HAP-1 (cell line): ENCODE measurements at places on chromosomes 12 and 14.

- no peak for DNase-seq
These were observed 6.1 kb upstream of the TEP1 start for GRCh38 chr14:20419419-20419818.

DNA sequence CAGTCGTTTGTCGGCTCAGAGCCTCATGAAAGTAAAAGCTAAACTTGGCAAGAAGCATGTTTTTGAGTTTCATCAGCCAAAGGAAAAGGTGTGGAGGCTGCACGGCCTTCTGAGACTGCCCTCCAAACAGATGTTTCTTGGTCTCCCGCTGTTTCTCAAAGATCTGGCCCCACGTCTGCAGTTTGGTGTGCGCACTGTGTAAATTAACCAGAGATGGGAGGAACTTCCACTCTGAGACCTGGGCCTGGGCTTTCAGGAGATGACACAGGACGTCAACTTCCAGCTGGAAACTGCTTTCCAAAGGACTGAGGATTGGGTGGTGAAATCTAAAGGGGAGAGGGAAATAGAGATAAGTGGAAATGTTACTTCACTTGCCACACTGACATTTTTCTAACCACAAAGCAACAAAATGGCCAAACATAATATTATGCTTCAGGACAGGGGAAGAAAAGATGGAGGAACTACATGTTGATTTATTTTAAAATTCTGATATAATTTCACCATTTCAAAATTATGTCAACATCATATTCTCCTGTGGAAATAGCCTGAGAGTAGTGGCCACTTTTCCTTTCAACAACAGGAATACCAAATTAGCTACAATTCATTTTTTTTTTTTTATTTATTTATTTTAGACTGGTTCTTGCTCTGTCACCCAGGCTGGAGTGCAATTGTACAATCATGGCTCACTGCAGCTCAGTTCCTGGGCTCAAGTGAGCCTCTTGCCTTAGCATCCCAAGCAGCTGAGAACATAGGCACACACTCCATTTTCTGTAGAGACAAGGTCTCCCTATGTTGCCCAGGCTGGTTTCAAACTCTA is 27.6 kb downstream of the KICS2 start:
- DNase-seq = no peak

DNA sequence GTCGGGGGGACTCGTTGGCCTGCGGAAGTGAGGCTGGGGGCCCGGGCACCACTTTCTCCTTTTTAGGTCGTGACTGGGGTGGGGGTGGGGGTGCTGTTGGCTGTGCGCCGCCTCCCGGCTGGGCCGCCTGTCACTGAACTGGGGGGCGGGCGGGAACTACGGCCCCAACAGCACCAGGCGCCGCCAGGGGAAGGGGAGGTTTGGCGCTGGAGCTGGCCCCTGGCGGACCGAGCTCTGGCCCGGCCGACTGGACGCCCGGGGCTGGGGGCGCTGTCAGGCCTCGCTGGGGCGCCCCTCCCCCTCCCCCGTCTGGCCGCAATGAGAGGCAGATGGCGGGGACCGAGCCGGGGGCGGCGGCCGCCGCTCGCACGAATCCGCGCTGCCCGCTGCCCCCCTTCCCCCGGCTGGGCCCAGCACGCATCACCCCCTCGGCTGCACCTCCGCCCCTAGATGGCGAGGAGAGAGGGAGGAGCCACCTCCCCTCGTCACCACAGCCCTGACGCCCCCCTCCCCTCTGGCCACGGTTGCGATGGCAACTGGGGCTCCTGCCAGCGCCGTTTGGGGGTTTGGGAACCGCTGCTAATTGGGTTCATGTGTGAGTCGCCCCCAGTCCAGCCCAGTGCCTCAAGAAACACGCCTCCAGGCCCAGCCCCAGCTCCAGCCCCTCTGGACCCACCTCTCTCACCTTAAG is 723 bp downstream of the NFATC4 start:
- DNase-seq = peak; percentile 61

DNA sequence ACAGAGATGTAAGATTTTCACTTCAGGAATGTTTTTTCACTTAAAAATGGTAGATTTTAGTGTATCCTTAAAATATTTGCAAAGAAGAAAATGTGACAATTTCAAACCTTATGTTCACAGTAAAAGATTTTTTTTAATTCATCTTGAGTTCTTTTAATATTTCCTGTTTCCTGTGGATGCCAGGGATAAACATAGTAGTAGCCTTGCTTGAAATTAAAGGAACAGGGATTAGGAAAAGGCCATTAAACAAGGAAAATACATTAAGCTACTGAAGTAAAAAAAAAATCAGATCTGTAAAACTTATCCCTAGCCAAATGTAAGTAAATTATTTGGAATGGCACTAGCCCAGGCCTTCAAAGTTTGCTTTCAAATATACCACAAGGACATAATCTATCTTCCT is 138.1 kb upstream of the AEBP2 start:
- DNase-seq = no peak

DNA sequence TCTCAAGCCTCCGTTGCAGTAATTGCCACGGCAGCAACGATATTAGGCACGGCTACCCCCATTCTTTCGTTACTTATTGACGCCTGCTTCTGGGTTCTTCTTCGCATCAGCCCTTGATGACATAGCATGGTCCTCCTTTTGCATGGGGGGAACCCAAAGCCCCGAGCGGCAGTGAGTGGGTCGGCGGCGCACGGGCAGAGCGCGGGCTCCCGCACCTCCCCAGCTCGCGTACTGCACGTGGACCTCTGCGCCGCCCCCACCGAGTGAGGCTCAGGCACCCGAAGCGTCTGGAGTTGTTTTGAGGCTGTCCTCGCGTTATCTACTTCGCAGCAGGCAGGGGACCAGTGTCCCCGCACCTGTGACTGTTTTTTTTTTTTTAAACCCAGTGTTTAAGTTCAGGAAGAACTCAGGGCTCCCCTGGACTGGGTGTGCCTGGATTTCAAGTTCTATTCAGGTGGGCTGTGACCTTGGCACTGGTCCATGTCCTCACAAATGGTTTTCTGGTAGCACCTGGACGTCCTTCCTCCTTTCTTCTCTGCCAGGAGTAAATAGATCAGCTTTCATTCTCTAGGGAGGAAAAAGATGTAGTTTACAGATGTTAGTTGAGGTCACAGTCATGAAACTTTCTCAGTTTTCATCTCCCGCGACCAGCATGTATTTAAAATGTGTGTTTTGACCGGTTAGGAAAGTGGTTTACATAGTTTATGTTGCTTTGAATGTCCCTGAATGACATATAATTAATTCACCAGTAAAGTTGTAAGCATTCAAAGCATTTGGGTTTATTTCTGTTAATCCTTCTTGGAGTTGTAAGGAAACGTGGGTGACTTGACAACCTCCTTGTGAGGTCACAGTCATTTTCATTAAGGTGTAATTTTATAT is 1.4 kb upstream of the FOXN4 start:
- peak; percentile 49 for DNase-seq

GRCh38 chr14:93045211-93045674 is 70.5 kb downstream of the ITPK1 start:
- peak; percentile 50 for DNase-seq

GRCh38 chr12:42967850-42968249 is 378.3 kb upstream of the PRICKLE1 start:
- DNase-seq = no peak

GRCh38 chr12:5047729-5048128 is 4.0 kb downstream of the KCNA5 start:
- no peak for DNase-seq

DNA sequence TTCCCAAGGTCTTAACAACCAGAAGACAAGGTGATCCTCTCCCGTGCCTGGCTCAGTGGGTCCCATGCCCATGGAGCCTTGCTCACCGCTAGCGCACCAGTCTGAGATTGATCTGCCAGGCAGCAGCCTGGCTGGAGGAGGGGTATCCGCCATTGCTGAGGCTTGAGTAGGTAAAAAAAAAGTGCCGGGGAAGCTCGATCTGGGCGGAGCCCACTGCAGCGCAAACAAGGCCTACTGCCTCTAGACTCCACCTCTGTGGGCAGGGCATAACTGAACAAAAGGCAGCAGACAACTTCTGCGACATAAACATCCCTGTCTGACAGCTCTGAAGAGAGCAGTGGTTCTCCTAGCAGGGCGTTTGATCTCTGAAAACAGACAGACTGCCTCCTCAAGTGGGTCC is 104.0 kb downstream of the C14orf39 start:
- no peak for DNase-seq
